ENCODE measurements at places on chromosomes 7 and 10.

DNA sequence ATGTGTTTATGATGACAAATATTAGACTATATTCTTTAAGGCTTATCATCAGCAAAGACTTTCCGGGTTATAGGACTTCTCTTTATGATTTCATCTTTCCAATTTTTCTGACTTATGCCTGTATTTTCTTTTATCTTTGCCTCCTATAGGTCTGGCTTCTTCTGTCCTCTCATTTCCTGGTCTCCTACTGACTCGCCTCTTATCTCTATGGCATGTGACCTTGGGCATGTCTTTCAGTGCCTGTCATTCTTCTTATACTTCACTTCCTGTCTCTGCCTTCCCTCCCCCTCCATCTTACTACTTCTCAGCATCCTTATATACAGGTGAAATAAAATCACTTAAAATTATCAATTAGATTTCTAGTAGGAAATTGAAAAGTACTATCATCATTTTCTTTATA, 42.2 kb downstream of the PCDH15 start:
- no peak for DNase-seq

DNA sequence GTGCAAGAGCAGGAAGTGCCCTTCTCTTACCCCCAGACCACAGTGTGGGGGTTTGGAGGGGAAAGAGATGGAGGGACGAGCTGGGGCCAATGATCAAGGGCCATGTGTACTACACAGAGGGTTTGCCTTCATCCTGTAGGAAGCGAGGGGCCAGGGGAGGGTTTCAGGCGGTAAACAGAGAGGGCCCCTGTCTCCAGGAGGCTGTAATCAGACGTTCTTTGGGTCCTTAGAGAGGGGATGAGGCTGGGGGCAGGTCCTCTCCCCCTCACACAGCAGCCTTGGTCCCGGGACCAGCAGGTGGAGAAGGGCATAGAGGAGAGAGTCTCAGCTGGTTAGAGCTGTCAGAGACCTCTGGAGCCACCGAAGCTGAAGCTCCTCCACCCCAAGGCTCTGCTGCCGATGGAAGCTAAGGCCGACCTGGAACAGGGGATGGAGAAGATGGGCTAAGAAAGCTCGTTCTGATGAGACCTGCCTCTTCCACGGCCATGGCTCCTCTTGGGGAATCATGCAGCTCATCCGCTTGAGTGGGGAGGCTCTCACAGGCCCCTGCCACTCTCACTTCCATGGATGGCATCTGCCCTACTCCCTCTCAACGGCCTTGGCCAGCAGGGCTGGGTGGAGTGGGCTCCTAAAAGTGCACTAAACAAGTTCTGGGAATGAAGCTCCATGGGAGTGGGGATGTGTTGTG, 3.5 kb downstream of the LOXL4 start:
- no peak for DNase-seq

DNA sequence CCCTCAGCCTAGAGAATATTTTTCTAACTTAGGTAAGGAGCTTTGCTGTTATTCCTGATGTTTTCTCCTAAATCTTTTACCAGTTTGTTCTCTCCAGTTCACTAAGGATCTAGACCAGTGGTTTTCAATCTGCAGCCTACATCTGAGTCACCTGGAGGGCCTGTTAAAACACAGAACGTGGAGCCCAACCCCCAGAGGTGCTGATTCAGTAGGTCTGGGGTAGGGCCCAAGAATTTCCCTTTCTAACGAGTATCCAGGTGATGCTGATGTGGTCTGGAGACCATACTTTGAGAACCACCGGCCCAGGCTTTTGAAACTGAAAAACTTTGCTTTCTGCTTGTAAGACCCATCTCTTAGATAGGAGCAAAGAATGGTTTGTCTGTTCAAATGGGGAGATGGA, 51.2 kb upstream of the KMT2E start:
- no peak for DNase-seq

GRCh38 chr10:121708728-121709674, 110.8 kb upstream of the FGFR2 start:
- DNase-seq = no peak

Measured in esophagus squamous epithelium (tissue), 5 donors.